ENCODE measurements at places on chromosomes 4 and X.

- no peak for DNase-seq
These were observed 682.4 kb upstream of the PABPC4L start for GRCh38 chr4:134883831-134884449.

GRCh38 chrX:33339219-33339618, 127.9 kb upstream of the DMD start:
- DNase-seq = no peak

GRCh38 chr4:80172203-80172602, 25.1 kb upstream of the PRDM8 start:
- no peak for DNase-seq

- no peak for DNase-seq
These were observed 47.8 kb upstream of the DUSP21 start for GRCh38 chrX:44795945-44796450.

- DNase-seq = no peak
These were observed 20.2 kb downstream of the SHOX start for GRCh38 chrX:650811-651210.
